LNCaP clone FGC (cell line): ENCODE measurements at places on chromosomes 1 and 21.

- no peak for DNase-seq
These were observed 49.9 kb upstream of the HAO2 start for GRCh38 chr1:119318466-119319309.

DNA sequence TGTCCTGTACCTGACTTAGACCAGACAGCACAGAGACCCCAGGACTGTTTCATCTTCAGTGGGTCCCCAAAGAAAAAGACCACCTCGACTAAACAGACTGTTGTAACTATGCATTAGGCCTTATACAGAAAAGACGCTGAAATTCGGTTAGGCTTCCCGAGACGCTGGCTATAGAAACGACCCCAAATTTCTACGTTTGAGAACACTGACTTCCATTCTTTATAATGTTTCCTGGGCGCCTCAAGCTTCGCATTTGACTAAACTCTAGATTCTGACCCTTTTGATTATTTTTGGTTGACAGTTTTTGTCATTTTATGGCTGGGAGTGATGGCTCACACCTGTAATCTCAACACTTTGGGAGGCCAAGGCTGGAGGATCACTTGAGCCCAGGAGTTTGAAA is 986 bp upstream of the TRAPPC10 start:
- no peak for DNase-seq

GRCh38 chr21:39216290-39216689 is 33.0 kb upstream of the PSMG1 start:
- no peak for DNase-seq

GRCh38 chr1:172141341-172141881 is 279.1 kb upstream of the C1orf105 start:
- DNase-seq: no peak

DNA sequence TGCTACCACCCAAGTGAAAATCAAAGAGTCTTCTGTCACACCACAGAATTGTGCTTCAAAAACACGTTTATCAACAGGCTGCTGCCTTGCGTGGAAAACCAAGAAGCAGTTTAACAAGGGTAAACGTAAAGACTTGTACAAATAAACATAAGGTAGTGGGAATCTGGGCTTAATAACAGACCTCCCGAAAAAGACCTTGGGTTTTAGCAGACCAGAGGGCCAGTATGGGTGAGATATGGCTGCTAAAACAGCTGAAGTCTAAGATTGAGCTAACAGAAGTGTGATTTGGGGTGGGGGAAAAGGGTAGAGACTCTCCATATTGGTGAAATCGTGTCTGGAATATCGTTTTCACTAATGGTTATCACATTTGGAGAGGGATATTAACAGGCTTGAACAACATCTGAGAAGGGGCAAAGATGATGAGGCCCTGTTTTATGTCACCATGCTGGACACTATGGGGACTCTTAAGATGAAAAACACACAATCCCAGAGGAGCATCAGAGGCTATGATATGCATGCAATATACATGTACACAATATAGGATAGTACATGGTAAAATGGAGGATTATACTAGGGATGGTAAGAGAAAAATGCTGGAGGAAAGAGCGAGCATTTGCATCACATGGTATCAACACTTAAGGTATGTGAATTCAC is 1.4 kb downstream of the MOV10 start:
- no peak for DNase-seq

- DNase-seq: no peak
These were observed 41.3 kb upstream of the TNFSF4 start for GRCh38 chr1:173248247-173248940.

DNA sequence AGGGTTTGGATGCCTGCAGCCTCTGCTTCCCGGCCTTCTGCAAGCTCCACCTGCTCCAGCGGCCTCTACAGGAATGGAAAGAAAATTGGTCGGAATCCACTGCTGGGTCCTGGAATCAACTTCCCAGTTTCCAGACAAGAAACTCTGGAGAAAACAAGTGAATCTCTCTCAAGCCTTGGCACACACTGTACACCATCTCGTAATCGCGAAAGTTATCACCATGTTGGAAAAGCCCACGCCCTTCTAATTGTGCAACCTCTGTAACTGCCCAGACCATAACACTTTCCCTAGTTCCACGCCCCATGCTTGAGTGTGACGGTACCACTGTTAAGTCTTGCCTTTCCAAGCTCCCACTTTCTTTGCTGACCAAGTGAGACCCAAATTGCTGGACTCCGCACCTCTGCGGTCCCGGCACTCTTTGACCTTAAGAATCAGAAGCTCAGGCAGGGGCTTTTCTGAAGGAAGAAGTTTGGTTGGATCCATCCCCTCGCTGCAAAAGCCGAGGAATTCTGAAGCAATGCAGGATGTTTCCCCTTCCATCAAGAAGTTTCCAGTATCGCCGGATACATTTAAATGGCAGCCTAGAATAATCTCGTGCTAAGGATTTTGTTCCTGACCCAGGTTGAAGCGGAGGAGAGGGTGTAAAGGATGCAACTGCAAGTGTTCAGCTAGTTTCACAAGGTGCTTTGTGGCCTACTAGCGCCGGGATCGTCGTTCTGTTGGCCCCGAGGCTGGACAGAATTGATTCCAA is 6.2 kb downstream of the NR5A2 start:
- DNase-seq: no peak

DNA sequence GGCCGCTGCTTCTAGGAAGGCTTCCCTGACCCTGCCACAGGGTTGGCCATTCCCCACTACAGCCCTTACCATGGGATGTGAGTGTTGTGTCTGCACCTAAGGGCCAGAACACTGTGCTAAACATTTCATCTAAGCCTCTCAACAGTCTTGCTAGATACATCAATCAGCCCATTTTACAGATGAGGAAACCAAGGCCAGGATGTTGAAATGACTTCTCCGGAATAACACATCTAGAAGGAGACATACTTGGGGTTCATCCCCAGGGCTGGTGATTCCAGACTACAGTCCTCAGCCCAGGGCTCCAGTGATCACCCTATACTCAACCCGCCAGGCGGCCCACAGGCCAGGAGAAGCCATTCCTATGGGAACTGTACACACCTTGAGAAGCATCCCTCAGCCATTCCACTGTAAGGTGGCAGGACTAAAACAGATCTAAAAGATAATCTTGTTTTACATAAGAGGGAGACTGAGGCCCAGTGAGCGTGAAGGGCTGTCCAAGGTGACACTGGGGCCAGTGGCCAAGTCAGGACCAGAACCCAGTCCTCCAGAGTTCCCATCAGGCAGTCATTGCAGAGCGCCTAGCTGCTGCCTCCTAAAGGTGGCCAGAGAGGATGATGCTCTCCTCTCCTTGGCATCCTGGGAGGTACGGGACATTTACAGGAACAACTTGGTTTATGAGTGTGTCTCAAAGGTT is 119.5 kb downstream of the GLIS1 start:
- no peak for DNase-seq

- no peak for DNase-seq
These were observed 14.4 kb upstream of the MAGI3 start for GRCh38 chr1:113375878-113376277.

GRCh38 chr1:116087628-116088027 is 23.6 kb upstream of the MAB21L3 start:
- DNase-seq: no peak
